Naive thymus-derived CD8-positive, alpha-beta T cell (primary cell): ENCODE measurements at places on chromosomes 5 and 9.

- no peak for DNase-seq
Measured at GRCh38 chr5:27158775-27159174, 120.4 kb upstream of the CDH9 start.

DNA sequence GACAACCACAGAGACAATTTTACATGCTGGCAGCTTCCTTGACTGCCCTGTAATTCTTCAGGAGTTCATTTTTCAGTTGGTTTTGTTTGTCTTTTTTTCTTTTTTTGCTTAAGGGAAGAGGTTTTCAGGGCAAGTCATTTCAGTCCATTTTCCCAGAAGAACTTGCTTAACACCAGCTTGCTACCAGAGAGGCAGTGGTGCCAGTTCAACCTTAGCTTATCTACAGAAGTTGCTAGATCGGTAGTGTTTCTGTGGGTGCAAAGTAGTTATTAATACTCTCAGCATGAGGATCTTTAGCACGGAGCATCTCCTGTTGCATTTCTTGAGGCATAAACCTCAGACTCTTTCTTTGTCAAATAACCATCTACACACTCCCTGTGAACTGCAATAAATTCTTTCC is 1.1 kb downstream of the SPEF2 start:
- DNase-seq = peak; percentile 3

DNA sequence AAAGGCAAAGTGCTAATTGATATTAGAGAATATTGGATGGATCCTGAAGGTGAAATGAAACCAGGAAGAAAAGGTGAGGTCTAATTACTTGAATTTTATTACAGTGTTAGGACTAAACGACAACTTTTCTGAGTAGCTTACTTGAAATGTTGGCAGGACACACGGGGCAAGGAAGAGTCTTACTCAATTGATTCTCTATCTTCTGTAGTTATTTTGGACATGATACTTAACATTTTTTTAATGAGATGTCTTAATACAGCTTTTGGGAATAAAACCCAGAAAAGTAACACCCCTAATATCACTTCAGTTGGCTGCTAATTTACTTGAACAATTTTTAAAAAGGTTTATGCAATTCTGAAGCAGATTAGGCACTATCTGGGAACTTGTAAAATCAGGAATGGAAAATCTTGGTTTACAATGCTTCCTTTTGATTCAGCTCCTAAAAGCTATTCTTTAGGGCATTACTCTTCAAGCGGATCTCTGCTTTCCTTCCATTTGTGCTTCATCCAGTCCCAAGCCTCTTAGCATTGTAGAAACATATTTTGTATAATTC is 13.7 kb downstream of the SUB1 start:
- DNase-seq = no peak

DNA sequence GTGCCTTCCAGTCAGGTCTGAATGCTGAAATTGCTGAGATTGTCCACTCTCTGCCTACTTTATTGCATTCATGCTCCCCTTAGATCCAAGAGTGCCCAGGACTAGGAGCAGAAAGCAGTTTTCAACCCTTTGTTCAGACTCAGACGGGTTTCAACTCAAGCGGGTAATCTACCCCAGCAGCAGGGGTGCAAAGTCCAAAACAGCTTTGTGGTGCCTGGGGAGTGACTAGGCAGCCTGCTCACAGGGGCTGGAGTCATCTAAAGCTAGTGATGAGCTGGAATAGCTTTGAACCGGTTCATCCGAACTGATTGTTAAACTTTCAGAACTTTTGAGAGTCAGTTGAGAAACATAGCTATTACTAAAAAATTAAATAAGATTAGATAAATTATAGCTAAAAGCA is 71.0 kb upstream of the IQGAP2 start:
- DNase-seq = no peak

GRCh38 chr5:97840643-97841042 is 657.6 kb upstream of the RIOK2 start:
- DNase-seq = no peak

- DNase-seq = peak; percentile 49
Measured at GRCh38 chr5:36876965-36877666, 547 bp downstream of the NIPBL start.

- DNase-seq = no peak
Measured at GRCh38 chr5:119273391-119273839, 82.4 kb upstream of the TNFAIP8 start.

GRCh38 chr5:97363577-97363976 is 180.5 kb upstream of the RIOK2 start:
- DNase-seq = no peak

DNA sequence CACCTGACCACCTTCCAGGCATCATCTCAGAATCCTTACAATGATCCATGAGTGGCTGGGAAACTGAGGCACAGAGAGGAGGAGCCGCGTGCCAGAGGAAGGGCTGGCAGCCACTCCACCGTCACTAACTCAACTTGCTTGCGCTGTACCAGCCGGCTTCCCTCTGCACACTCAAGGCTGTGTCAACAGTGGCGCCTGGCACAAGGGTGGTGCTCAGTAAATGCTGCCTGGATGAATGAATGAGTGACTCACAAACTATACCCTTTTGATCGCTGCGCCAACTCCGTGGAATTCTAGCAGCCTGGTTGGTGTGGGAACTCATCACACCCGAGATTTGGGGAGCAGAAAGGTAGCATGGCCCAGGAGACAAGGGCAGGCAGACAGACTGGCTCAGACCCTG is 21.9 kb downstream of the PRRX2 start:
- no peak for DNase-seq

- DNase-seq = no peak
Measured at GRCh38 chr9:70488098-70488792, 73.8 kb upstream of the KLF9 start.

- DNase-seq = no peak
Measured at GRCh38 chr9:124190761-124191160, 67.0 kb upstream of the NEK6 start.

GRCh38 chr5:100520348-100520747 is 14.8 kb upstream of the FAM174A start:
- no peak for DNase-seq

GRCh38 chr5:135662683-135663082 is 83.9 kb upstream of the CXCL14 start:
- no peak for DNase-seq

DNA sequence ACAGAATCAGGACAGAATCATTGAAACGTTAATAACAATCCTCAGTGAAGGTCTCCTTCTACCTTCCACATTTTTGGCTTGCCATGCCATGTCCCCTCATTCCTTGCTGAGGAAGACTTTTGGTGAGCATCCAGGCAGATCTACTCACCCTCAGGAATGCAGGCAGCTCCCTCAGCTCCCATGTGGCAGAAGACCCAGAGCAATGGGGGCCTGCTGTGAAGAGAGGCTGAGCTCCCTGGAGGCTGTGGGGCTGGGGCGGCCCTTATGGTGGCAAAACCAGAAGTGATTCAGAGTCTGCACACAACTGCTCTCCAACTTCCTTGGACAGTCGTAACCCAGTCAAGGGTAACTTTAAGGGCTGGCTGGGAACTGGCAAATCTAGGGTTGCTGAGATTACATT is 247.2 kb upstream of the EFNA5 start:
- DNase-seq = no peak

- no peak for DNase-seq
Measured at GRCh38 chr5:97745817-97746216, 562.8 kb upstream of the RIOK2 start.

GRCh38 chr5:53712327-53712726 is 151.9 kb downstream of the NDUFS4 start:
- DNase-seq = no peak

- DNase-seq = no peak
Measured at GRCh38 chr5:143606043-143606752, 202.7 kb upstream of the NR3C1 start.

DNA sequence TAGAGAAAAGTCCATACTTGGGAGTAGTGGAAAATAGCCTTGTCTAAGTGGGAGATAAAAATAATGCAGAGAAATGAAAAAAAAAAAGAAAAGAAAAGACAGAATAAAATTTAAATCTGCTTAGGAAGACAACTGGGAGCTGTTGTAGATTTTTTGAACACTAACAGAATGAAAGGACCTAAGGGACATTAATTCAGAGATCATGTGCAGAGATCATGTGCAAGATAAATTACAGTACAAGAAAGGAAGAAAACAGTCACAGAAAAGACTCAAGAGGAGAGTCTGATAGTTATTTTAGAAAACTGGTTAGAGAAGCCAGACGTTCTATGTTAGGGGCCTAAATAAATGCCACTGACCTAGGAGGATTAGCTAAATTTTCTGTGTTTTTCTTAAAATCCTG is 1226.8 kb upstream of the NUDT12 start:
- DNase-seq = no peak

DNA sequence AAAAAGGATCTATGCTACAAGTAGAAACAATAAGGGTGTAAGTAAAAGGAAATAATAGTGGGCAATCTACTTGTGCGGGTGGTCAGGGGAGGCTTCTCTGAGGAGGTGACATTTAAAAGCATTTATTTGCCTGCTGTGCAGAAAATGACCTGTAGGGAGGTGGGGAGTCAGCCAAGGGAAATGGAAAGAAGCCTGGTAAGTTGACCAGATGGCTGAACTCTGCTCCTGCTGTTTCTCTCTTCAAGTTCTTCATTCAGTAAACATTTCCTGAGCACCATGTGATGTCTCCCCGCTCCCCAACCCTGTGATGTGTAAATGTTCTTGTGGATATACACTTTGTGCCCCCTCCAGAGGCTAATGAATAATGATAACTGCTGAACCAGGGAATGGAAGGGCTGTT is 9.9 kb upstream of the SPIN1 start:
- no peak for DNase-seq

- DNase-seq = no peak
Measured at GRCh38 chr5:148825716-148826052, 727 bp upstream of the ADRB2 start.

DNA sequence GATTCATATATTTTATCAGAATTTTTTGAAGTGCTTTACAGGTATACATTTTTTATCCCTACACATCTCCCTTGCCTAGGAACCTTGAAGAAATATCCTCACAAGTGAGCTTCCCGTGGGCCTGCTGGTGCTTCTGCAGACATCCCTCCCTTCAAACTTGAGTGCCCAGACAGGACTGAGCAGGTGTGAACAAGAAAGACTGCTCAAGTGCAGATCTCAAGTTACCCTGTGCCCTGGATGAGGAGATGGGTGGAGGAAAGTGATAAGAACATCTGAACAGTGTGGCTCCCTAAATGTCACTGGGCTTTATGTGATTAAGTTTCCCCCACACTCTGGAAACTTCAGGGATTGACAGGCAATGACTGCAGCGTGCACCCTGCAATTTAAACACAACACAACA is 209.8 kb downstream of the TLE1 start:
- no peak for DNase-seq

DNA sequence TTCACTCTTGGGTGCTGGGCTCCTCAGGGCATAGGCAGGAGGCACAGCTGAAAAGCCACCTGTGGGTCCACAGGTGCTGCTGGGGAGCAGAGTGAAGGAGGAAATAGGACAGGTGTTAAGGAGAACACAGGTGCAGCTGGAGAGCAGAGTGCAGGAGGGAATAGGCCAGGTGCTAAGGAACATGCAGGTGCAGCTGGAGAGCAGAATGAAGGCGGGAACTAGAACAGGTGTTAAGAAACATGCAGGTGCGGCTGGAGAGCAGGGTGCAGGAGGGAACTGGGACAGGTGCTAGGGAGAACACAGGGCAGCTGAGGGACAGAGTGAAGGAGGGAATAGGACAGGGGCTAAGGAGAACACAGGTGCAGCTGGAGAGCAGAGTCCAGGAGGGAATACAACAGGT is 43.8 kb upstream of the PLEKHG4B start:
- DNase-seq = no peak

- DNase-seq = no peak
Measured at GRCh38 chr5:61000887-61001286, 55.9 kb downstream of the NDUFAF2 start.

- DNase-seq = no peak
Measured at GRCh38 chr5:171906703-171907590, 99.5 kb downstream of the FBXW11 start.

DNA sequence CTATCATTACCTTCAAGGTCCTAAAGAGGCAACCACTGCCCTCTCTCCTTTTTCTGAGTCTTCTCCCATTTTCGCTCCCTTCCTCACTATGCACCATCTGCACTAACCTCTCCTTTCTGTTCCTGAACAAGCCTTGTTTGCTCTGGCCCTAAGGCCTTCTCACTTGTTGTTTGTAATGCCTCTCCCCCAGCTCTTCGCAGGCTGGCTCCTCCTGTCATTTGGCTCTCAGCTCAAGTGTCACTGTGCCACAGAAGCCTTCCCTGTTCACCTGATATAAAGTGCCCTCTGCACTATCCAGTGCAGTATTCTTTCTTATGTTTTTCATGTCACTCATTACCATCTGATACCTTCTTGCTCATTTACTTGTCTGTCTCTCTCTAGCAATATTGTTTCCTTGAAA is 303.7 kb downstream of the KCNN2 start:
- no peak for DNase-seq

GRCh38 chr9:136791516-136792276 is 552 bp downstream of the TMEM141 start:
- peak; percentile 86 for DNase-seq

- no peak for DNase-seq
Measured at GRCh38 chr5:125175348-125176004, 429.0 kb upstream of the ZNF608 start.

GRCh38 chr9:19156805-19157204 is 29.5 kb upstream of the PLIN2 start:
- DNase-seq = no peak
